ENCODE measurements at places on chromosomes 5 and 9.

DNA sequence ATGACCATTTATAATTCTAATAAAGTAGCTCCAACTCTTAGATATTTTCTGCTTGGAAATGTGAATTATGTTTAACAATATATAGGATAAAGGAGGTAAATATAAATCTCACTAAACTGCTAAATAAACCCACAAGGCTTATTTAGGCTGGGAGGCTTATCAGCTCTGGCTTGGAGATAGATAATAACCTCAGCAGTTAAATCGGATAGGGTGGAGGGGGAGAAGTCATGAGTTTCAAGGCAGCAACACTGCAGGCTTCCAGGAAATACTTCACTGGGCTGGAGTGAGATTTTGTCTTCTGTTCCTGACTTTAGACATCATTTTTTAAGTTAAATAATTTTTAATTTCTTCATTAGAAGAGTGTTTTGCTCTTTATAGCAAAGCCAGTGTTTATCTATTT, 80.0 kb upstream of the ITGA2 start:
- no peak for DNase-seq

DNA sequence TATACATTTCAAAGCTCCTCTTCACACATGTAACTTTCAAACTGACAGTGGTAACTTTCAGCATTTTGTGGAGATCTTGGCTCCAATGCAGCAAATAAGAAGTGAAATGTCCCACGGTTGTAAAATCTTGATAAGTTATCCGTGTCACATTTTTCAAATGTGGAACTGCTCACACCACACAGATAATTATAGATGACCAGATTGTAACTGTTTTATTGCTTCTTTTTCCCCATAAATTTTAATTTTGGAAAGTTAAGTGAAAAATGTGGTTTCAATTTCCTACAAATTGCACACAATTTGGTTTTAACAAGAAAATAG, 347.1 kb downstream of the EBF1 start:
- no peak for DNase-seq

DNA sequence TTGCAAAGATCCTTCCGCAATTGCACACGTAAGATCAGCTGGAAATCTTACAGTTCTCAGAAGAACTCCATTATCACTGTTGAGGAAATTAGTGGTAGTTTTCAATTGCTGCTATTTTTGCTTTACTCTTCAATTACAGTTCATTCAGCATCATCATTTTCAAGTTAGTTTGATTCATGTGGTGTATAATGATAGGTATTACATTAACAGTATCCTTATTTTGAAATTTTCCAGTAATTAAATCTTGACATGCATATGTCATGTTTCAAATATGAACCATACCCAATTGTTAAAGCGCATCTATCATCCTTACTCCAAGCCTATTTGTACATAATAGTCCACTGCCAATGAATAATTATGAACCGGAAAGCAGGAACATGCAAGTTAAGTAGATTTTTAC, 60.3 kb downstream of the NR6A1 start:
- no peak for DNase-seq

GRCh38 chr5:120415985-120416384, 48.1 kb upstream of the PRR16 start:
- no peak for DNase-seq

GRCh38 chr5:40413743-40414142, 266.0 kb upstream of the PTGER4 start:
- DNase-seq, result no peak

DNA sequence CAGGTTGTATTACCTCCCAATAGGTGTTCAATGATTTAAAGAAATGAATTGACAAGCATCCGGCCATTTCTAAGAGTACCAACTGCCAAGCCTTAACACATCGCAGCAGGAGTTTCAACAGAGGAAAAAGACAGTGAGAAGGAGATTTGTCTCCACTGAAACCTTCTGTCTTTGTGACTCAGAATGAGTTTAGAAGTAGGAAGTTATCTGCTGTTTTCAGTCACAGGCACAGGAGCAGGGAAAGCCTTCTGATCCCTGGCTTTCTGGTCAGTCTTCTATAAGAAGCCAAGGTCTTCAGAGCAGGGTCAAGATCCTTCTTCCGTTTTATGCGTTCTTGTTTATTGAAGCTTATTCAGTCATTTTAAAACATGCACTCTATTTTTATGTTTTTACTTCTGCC, 390.7 kb upstream of the PCSK5 start:
- DNase-seq, result no peak

All from RPMI8226 (cell line).